ENCODE measurements at places on chromosomes 5 and 9.

DNA sequence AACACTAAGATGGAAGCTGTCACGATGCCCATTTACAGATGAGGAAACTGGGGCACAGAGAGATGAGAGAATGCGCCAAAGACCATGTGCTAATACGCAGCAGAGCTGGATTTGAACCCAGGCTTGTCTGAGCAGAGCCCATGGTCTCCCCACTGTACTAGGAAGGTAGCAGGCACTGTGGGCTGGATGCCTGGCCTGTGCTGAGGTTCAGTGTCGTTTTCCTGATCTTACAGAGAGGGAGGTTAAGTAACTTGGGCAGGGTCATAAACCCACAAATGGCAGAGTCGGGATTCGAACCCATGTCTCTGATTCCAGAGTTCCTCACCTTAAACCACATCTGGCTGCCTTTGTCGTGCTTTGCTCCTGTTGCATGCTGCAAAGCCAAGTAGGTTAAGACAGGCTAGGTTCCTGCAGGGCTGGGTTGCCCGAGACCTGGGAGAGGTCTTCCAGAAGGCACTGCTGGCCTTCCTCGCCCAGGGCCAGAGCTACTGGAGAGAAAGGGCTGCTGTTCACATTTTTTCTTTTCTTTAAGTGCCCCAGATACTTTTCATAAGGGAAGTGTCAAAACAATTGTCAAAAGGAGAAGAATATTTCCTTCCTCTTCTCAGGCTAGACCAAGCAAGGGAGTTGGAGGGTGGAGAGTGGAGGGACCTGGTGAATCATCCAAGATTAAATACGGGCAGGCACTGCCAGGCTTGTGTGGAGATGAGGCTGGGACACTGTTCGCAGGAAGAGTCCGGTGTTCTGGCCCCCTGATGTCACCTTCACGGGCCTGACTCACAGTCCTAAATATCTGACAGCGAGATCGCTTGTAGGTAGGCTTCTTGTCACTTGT, 3.2 kb downstream of the NEK6 start:
- no peak for DNase-seq

- no peak for DNase-seq
Measured at GRCh38 chr5:159249158-159249557, 13.9 kb upstream of the UBLCP1 start.

- no peak for DNase-seq
Measured at GRCh38 chr5:41681840-41682239, 171.4 kb upstream of the PLCXD3 start.

DNA sequence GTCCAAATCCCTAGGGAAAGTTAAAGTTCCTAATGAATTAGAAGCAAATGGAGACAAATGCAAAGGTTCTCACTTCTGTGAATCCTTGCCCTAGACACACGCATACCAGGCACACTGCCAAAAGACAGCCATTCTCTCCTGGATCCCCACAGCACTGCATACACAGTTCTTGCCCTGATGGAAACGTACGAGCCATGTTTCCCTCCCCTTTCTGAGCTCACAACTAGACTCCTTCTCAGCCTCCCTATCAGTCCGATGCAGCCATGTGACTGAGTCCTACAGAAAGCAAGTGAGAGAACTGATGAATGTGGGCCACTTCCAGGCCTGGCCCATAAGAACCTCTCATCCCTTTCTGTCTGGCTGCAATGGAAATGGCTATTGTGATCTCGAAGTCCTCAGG, 92.0 kb downstream of the ZNF608 start:
- DNase-seq, result no peak

DNA sequence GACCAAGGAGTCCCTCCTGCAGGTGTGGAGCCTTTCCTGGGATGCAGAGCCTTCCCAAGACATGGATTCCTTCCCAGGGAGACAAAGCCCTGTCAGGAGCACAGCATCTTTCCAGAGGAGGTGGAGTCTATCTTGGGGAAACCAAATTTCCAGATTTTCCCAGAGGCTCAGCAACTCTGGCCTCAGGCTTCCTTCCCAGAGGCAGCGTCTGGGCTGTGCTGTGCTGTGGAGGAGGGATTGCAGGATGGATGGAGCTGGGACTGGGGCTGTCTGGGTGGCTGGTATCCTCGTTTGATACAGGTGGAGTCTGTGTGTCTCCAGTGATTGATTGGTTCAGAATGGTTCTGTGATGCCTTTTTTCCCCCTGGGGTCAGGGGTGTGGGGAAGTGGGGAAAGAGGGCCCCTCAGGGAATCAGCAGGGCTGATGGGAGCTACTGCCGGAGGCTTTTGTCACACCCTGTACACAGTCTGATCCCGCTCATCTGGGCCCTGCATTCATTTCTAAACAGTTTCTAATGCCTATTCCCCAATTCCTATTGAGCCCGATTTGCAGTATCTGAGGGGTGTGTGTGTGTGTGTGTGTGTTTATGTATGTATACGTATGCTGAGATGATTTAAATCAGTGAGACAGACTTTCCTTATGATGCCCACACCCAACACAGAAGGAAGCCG, 16.0 kb downstream of the OR13J1 start:
- DNase-seq, result no peak

Data from NCI-H1417 treated with DMSO at 0.1 percent for 48 hours (cell line).